ENCODE measurements at places on chromosomes 11 and 22. TPM values are rescaled to one million over a fixed set of nuclear protein-coding genes. Genes with fewer than 3 reads are reported as not detected.

DNA sequence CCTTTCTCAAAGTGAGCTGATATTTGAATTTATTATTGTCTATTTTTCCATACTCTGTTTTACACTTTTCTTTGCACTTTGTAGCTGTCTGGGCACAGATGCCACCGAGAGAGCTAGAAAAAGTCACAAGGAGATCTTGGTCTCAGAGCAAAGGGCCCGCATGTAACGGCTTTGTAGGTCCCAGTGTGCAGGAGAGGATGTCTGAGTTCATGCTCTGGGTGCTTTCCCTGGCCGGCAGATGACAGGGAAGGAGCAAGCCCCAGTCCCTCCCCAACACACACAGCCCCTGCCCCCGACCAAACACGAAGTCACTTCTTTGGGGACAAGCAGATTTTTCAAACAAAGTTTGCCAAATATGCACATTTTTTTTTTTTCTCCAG, 55.8 kb downstream of the SMIM38 start:
- DNase-seq, result peak; percentile 36

The HTR3B gene
- not detected for polyA plus RNA-seq

GRCh38 chr22:46012182-46012880, 35.4 kb upstream of the WNT7B start:
- peak; percentile 74 for DNase-seq

GRCh38 chr11:88275636-88276035, 61.9 kb downstream of the CTSC start:
- DNase-seq, result no peak

DNA sequence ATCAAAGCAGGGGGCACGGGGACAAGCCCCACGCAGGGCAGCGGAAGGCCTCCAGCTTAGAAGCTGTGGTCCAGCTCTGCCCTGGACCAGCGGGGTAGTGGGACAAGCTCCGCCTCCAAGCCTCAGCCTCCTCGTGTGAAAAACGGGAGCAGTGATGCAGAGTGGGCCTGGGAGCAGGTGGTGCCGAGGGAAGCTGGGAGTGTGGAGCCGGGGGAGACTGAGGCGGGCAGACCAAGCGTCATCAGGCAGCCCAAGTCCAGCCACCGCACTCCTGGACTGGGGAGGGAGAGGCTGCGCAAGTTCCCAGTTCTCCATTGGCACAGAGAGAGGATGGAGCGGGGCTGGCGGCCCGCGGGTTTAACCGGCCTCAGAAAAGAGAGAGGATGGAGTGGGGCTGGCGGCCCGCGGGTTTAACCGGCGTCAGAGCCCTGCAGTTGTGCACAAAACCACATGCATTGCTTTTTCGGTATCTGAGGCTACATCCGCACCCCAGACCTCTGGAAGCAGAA, 68.1 kb upstream of the PHF21B start:
- DNase-seq, result no peak

The GGT5 gene
- 4.8 TPM for polyA plus RNA-seq

- peak; percentile 40 for DNase-seq
Measured at GRCh38 chr22:36745301-36745995, 30.5 kb downstream of the IFT27 start.

- DNase-seq, result no peak
Measured at GRCh38 chr11:81840380-81840779, 893.3 kb downstream of the FAM181B start.

- DNase-seq, result no peak
Measured at GRCh38 chr11:75924966-75925784, 110.2 kb downstream of the UVRAG start.
